A172 (cell line): ENCODE measurements at places on chromosomes 1 and 21.

DNA sequence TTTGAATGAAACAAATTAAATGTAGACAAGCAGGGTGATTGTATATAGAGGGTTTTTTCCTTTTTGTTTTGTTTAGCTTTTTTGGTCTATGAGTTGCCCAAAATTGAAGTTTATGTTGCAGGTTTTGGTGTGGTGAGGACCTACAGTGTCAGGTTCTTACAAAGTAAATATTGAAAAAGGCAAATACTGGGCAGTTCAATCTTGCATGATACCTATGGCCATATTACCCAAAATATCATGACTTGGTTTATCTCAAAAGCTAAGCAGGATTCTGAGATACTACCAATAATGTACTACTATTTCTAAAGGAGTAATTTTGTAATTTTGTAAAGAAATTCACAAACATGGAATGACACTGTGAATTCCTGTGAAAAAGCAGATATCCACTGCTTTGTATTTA lies 1.8 kb downstream of the DNAJB4 start:
- DNase-seq: no peak

DNA sequence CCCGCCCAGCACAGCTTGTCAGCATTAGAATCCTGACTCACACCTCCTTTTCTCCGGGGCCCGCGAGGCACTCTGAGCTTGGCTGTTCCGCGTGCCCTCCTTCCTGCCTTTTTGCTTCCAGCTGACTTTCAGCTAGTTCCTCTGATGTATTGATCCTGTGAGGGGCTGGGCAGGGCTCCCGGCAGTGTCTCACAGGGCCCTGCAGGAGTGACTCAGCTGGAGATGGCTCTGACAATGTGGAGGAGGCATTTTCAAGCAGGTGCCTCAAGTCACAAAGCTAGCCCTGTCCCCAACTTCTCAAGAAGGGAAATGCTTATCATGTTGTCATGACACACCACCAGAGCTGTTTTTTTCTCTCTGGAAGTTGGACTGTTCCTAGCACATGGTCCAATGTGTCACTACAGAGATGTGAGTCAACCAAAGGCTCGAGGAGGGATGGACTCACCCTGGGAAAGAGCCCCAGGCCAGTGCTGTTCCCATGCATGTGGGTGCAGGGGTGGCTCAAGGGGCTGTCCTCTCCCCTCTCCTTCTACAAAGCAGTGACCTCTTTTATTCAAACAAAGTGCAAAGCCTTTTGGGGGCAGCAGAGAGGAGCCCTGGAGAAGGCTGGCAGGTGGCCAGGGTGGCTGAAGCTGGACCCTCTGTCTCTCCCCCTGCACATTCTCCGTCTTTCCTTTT lies 30.6 kb downstream of the SYT6 start:
- DNase-seq: peak; percentile 49

DNA sequence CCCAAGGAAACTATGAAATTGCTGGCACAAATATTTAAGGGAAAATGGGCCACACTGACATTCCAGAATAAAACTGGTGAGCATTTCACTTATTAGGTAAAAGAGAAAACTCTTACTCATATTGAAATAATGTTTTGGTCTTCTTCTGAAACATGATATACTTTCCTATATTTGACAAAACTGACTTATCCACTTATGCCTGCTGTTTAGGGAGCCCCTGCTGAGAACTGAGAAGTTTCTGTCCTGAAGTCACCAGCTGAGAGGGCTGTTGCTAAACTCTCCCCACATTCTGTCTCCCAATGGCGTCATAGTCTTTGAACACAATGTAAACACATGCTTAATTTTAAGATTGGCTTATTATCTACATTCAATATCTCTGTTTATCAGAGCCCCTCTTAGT lies 46.8 kb upstream of the ZC3H11B start:
- peak; percentile 18 for DNase-seq

DNA sequence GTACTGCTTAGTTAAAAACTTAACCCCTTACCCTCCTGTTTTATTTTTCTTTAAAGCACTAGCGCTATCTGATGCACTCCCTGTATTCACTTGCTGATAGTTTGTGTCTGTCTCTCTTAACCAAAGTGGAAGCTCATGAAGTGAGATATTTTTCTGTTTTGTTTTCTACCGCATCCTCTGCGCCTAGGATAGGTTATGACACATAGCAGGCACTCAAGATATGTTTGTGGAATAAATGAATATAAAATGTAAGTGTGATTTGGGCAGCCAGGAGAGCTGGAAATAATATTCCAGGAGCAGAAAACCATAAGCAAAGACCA lies 49.0 kb upstream of the MRPS6 start:
- DNase-seq: no peak

DNA sequence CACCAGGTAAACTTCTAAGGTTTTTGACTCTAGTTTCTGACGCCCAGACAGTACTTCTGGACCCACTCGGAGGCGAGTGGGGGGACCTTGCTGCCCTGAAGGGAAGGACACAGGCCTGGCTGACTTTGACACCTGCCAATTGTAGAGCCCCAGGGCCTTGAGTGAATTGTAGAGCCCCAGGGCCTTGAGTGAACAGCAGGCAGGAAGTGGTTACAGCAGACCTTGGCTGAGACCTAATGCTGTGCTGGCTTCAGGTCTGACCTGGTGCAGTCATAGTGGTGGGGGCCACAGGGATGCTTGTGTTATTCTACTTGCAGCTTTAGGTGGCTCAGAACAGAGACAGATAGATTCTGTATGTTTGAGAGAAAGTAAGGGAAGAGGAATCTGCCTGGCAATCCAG lies 344.3 kb downstream of the DUSP10 start:
- no peak for DNase-seq

- DNase-seq: peak; percentile 75
These were observed 37.3 kb upstream of the MORC3 start for GRCh38 chr21:36282568-36283230.

GRCh38 chr1:33434363-33434750 lies 3.5 kb upstream of the PHC2 start:
- DNase-seq: no peak

DNA sequence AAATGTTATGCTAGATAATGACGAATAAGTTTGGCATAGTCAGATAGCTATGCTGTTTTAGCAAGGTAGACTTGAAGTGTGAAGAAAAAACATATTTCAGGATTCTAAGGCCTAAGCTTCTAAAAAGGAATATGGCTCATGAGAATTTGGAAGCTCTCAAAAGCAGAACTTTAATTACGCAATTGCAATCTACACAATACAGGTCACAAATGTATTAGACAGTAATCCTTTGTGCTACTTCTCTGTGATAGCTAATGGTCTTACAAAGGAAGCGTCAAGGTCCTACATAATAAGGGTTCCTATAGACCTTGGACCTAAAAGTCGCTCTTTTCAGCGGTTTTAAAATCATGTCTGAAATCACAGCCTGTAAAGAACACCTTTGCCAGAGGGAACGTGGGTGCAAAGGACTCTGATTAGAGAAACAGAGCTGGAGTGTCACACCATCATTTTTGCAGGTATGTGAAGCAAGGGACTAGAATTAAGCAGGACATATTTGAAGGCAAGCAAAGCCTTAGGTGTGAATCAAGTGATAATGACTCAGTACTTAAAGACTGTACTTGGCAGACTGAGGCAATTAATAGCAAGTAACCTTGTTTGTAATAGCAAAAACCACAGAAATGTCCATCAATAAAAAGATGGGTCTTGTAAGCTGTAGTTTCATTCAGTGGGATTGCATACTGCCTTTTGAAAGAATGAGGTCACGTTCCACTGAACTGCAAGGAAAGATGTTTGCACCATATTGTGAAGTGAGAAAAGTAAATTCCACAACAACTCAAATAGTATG lies 420.2 kb downstream of the KCTD3 start:
- no peak for DNase-seq

- DNase-seq: no peak
These were observed 23.1 kb upstream of the OR10J4 start for GRCh38 chr1:159408862-159409400.

DNA sequence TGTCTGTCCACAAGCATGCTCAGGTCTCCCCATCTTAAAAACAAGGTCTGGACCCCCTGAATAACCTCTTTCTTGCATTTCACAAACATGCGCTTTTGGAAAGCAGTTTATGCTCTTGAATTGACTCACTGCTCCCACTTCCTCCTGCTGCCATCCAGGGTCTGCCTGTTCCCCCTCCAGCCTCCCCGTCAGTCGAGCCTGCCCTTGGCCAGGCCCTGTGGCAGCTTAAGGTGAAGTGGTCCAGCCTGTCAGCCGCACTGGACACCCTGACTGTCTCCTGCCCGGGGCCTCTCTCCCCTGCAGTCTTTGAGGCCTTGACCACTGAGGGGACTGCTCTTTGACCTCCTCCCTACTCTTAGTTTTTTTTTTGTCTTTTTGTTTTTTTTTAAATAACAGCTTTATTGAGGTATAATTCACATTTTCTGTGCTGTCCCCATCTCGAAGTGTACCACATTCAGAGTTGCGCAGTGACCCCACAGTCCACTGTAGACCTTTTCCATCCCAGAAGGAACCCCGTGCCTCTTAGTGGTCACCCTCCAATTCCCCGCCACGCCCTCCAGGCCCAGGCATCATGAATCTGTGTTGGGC lies 18.3 kb downstream of the GPR137B start:
- no peak for DNase-seq

GRCh38 chr1:162712317-162713029 lies 78.0 kb upstream of the HSD17B7 start:
- no peak for DNase-seq

DNA sequence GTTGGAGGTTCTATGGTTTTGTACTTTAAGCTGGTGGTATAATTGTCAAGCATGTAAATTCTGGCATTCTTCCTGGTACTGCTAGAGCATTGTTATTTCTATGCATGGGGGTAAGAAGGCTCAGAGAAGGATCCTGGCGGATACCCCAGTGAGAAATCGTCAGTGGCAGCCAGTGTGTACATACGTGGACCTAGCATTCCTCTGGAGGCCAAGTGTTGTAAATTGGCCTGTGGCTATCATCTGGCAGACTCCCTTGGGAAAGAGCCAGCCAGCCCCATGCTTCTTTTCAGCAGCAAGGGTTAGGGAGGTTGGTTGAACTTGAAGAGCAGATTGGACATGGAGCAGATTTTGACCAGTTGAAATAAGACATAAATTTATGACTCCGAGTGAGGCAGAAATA lies 5.2 kb upstream of the AGO3 start:
- no peak for DNase-seq

DNA sequence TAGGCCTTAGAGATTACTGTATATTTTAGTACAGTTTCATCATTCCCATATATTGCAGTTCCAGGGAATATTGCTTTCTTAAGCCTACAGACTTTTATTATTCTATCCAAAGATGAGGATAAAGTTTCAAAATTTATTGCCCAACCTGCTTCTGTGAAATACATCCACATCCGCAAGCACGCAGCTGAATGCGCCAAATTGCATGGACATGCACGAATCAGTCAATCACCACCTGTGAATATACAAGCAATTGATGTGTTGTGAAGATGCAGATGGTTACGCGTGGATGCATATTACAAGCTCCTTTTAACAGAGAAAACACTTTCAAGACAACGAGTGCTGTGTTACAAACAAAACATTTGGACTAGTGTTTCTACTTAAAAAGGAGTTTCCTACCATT lies 577.8 kb upstream of the PLXNA2 start:
- no peak for DNase-seq

DNA sequence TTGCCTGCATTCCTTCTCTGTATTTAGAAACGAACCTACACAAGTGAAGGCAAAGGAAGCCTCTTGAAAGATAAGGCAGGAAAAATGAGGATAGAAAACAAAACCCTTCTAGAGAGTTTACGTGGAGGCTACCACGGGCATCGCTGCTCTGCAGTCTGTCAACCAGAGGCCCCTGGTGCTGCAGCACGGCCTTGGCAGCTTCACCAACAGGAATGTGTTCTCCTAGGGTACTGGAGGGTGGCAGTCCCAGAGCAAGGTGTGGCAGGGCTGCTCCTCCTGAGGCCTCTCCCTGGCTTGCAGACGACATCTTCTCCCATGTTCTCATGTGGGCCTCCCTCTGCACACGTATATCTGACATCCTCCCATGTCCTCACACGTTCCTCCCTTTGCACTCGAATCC lies 57.6 kb upstream of the SAMD11 start:
- no peak for DNase-seq

GRCh38 chr1:170162459-170163246 lies 16.9 kb downstream of the NTMT2 start:
- DNase-seq: peak; percentile 91

DNA sequence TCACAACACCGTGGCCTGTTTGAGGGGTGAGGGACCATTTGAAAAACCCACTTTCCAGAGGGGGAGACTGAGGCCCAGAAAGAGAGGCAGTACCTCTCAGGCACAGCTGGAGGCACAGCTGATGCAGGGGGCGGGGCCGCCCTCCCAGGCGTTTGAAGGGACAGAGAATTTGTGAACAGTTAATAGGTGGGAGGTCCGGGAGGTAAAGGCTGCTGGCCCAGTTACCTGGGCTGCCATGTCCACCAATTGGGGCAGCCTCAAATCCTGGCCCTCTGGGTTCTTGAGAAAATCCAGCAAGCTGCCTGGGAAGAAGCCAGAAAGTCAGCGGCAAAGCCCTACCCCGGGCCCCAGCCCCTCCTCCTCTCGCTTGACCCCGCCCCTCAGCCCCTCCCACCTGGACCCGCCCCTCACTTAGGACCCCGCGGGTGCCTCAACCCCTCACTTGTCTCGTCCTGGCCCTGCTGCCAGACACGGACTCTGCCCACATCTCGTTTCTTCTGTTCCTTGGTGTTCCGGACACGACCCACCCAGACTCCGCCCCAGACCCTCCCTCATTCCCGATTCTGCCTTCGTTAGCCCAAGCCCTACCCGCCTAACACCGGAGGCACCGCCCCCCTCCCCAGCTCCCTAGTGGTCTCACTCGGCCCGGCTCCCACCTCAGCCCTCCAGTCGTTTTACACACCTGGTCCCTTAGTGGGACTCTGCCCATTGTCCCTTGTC lies 10.8 kb upstream of the AHDC1 start:
- no peak for DNase-seq

- peak; percentile 89 for DNase-seq
These were observed 6.7 kb downstream of the SLC1A7 start for GRCh38 chr1:53135735-53136114.

DNA sequence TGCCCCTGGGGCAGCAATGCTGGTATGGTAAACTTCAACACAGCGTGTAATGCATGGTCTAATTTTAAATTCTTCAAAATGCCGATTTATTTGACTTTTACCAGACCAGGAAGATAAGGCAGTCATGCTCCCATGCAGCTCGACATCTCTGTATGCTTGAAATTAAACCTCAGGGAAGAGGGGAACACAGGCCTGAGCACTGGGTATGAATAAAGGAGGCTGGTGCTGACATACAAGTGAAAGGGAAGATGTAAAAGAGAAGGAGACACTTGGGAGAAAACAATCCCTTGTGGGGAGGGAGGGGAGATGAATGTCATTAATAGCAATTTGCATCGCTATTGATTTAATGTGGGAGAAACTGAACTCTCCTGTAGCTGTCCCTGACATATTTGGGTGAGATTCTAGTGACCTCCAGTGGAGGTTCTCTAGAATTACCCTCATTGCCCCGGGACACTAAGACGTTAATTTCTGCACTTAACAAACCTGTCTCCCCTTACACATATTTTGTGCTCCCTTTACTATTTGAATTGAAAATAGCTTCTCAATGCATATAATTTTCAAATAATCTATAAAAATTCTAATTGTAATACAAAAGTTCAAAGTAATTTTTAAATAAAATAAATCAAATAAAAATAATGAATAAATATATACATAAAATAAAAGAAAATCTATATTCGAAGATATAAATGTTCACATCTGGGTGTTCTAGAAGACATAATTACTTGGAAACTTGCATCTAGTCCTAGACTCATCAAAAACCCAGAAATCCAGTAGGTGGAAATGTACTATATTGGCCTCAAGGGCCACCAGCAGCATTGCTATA lies 283.1 kb downstream of the LMX1A start:
- peak; percentile 49 for DNase-seq

GRCh38 chr21:26093122-26093521 lies 77.4 kb downstream of the APP start:
- DNase-seq: peak; percentile 57
